Activated effector memory CD4-positive, alpha-beta T cell treated with Interleukin-2 at 50 U/mL for 16 hours (primary cell): ENCODE measurements at places on chromosomes 16 and 17.

GRCh38 chr17:28478712-28479615 is 5.5 kb downstream of the SLC13A2 start:
- DNase-seq = no peak

- DNase-seq = no peak
Observed at GRCh38 chr16:50464325-50465290, 83.6 kb upstream of the NKD1 start.

DNA sequence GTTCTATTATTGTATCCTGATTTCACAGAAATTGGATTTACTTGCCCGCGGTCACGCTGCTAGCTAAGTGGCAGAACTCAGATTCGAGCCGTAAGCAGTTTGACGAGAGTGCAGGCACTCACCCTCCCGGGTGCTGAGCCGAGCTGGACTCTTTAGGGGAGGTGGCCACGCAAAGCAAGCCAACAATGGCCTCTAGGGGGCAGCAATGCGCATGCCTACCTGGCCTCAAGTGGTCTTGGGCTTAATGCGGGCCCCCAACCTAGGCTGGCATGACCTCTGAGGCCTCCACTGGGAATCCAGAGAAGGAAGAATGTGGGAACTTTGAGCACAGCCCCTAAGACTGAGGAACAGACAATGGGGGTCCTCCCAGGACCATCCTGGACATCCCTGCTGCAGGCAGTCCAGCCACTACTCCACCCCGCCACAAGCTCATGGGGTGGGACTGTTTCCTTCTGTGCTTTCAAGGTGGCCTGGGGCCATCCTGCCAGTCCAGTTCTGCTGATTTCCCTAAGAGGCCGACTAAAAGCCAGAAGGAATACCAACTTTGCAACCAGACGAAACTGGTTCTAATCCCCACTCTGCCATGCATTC is 276.5 kb downstream of the XYLT1 start:
- peak; percentile 32 for DNase-seq

- no peak for DNase-seq
Observed at GRCh38 chr17:15265131-15265530, at the start of gene PMP22. PMP22 (minus strand) TSS chr17:15265326; CDS start chr17:15260727, 4,599 bp downstream.

GRCh38 chr16:30893417-30893743 is 497 bp downstream of the BCL7C start:
- DNase-seq = no peak
